Activated CD4-positive, CD25-positive, alpha-beta regulatory T cell treated with anti-CD3 and anti-CD28 coated beads, Interleukin-2, amount 50 U/mL, for 24 hours (primary cell): ENCODE measurements at places on chromosomes 6 and 20.
A peak's percentile ranks its signal among the peaks of the same experiment; 100 is the strongest.

- no peak for ATAC-seq
These were observed 8.5 kb upstream of the REPS1 start for GRCh38 chr6:138996524-138996923.

DNA sequence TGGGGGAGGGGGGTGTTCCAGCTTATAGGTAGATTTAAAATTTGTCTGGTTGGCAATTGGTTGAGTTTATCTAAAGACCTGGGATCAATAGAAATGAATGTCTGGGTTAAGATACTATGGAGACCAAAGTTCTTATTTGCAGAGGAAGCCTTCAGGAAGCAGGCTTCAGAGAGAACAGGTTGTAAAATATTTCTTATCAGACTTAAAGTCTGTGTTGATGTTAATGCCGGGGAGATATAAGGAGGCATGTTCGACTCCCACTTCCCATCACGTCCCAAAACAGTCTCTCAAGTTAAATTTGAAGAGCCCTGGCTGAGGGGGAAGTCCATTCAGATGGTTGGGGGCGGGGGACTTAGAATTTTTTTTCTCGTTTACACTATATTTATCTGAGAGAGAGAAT, 12.3 kb upstream of the BLCAP start:
- no peak for ATAC-seq

DNA sequence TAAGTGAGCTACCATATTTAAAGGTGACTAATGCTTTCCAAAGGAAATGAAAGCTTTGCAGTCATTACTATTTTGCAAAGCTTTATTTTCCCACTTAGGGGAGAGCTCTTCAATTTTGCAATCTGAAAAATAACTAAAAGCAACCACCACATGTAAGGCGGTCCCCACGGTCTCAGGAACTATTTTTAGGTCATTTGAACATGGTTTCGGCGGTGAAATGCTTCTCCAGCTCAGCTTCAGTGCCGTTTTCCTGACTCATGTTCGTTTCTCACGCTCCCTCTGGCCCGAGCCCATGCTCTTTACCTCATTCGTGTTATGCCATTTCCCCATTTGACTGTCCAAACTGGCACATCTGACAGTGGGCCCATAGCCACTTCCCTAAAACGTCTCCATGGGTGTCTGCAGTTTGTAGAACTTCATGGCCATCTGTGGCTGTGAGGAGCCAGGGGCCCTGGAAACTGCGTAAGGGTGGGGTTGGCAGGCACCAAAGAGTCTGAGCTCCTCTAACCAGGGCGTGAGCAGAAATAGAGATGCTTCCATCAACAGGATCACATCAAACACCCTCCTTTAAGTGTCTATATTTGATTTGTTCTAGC, 46.5 kb downstream of the ADTRP start:
- ATAC-seq = peak; percentile 59

- peak; percentile 55 for ATAC-seq
These were observed 93.7 kb downstream of the PSMB1 start for GRCh38 chr6:170459451-170459850.

- ATAC-seq = no peak
These were observed 27.0 kb downstream of the CLIC5 start for GRCh38 chr6:45988635-45989034.

- no peak for ATAC-seq
These were observed 104.3 kb downstream of the SULF2 start for GRCh38 chr20:47680804-47681529.

DNA sequence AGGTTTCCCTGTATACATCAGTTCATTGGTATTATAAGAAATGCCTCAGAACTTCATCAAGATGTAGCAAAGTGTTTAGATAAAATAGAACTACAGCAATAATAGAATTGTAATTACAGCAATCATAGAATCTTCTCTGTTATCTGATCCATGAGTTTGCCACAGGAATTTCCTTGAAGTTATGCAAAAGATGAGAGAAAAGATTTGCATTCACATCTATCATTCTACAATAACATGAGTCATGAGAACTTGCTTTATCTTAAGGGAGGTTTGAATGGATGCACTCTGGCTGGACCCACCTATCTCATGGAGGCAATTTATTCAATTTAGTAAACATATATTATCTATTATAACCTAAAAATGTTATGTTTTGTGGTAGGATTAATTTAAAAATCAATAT, 329.8 kb upstream of the EPHA7 start:
- no peak for ATAC-seq

DNA sequence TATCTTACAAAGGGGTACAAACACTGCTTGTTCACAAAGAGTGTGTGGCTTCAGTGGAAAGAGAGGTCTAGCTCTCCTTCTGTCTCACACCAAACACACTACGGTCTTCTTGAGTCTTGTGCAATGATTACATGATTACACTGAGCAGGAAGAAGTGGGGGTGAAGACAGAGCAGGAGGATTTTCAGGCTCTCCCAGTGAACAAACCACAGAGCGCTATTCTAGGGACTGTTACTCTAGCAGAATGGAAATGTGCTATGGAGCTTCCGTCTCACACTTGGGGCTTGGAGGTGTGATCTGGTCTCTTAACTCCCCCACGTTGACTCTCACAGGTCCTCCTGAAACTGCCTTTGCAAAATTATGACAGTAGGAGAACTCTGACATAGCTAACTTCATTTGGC, 203.4 kb downstream of the MYLK4 start:
- ATAC-seq = no peak

DNA sequence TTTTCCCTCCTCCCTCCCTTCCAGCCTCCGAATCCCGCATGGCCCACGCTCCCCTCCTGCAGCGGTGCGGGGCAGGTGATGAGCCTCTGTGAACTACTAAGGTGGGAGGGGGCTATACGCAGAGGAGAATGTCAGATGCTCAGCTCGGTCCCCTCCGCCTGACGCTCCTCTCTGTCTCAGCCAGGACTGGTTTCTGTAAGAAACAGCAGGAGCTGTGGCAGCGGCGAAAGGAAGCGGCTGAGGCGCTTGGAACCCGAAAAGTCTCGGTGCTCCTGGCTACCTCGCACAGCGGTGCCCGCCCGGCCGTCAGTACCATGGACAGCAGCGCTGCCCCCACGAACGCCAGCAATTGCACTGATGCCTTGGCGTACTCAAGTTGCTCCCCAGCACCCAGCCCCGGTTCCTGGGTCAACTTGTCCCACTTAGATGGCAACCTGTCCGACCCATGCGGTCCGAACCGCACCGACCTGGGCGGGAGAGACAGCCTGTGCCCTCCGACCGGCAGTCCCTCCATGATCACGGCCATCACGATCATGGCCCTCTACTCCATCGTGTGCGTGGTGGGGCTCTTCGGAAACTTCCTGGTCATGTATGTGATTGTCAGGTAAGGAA, at the start of gene OPRM1:
Gene OPRM1 (plus strand): TSS at position 10 of the 612 bp plus-strand sequence. CDS start 305 bp downstream, at position 315.
- no peak for ATAC-seq

DNA sequence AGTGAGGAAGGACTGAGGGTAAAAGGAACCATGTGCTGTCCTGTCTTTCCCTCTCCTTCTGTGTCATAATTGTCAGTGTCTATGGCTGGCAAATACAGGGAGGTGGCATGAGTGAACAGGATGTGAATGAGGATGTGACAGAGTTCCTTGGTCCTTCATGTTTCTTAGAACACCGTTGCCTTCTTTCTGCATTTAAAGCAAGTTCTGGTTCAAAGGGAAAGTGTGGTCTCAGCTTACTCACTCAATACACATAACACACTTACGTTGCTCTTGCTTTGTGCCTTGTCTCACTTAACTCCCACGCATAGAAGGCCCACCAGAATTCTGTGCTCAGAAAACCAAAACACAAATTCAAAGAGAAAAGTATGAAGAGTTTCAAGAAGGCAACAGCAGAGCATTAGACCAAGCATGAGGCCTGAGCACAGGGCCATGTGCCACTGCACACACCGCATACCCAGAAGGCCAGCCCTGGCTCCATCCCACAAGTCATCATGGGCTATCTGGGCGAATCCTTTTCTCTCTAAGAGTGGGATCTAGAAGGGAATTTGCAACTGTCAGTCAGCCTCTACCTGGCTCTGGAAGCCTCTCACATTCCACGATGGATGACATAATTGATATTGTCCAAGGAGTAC, 38.9 kb upstream of the SAYSD1 start:
- peak; percentile 77 for ATAC-seq

DNA sequence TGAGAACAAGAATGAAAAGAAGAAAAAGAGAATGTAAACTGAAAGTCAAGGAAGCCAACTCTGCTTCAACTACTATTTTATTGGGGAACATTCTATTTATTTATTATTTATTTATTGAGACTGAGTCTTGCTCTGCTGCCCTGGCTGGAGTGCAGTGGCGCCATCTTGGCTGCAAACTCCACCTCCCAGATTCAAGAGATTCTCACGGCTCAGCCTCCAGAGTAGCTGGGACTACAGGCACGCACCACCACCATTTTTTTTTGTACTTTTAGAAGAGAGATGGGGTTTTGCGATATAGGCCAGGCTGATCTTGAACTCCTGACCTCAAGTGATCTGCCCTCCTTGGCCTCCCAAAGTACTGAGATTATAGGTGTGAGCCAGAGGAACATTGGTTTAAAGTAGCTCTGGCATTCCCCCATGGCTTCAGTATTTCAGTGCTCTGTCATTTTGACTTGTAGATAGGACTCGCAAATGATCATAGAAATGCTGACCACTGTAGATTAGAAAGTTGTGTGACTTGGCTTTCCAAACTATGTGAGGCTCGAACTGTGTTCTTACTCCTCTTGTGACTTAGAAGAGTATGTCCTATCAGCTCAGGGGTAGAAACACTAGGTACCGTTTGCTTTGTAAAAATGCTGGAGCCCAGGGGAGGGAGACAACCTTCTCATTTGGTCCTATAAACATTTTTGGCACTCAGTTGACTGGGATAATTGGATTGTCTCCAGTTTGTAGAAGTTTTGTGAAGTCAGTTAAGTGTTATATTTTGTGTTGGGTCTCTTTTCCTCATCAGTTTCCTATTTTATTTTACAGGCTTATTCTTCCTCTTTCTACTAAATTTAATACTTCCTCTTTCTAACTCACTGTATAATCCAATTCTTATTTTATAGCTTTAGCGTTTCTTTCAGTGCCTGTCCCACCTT, 544.9 kb upstream of the CITED2 start:
- ATAC-seq = no peak

GRCh38 chr20:32473231-32474008, 111.7 kb downstream of the NOL4L start:
- no peak for ATAC-seq

- ATAC-seq = no peak
These were observed 898.8 kb downstream of the KIF16B start for GRCh38 chr20:15674253-15675060.

DNA sequence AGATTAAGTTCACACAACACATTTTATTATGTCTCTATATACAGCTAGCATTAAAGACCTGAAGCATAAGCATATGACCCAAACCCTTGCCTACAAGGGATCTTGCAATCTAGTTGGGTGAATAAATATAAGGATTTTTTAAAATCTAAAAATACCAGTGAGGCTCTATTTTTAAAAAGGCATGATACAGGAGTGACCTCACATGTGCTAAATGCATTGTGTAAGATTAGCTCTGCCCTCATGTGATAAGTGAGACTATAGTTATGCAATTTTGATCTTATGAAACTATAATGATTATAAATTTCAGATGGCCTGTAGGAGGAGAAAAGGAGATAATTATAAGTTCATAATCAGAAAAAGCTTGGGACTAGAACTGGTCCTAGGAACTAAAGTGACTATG, 451.0 kb upstream of the MAN1A1 start:
- no peak for ATAC-seq

DNA sequence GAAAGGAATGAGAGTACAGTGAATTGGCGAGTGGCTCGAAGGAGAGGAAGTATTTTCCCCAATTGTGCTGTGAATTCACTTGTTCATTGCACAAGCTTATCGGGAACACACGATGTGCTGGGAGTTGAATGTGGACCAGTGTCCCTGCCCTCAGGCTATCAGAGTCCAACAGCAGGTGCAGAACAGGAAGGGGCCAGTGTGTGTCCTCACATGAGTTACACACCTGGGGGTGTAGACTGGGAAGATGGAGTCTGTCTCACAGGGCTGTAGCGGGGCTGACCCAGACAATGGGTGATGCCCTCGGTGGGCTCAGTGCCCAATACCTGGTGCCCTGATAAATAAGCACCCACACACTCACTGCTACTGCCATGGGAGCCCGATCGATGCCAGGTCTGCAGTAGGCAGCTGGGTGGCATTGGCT, 14.4 kb downstream of the DUSP22 start:
- ATAC-seq = no peak

GRCh38 chr20:35617397-35618262, 2.0 kb downstream of the SPAG4 start:
- no peak for ATAC-seq

- ATAC-seq = no peak
These were observed 1.1 kb upstream of the BEND6 start for GRCh38 chr6:56953597-56954402.

- no peak for ATAC-seq
These were observed 38.2 kb downstream of the DTD1 start for GRCh38 chr20:18625907-18626655.

DNA sequence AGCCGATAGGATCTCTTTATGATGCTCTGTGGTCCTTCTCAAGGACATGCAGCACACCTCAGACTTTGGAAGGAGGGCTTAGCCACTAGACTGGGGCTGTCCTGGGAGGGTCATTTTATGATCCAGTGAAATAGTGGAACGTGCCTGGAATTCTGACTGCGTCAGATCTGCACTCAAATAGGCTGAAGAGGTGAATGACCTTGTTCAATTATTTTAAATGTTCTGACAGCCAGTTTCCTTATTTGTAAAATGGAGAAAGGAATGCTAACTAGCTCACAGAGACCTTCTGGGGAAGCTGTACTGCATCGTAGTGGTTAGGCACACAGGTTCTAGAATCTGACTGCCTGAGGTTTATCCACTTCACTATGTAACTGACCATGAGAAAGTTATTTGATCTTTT, 587.5 kb downstream of the MAFB start:
- ATAC-seq = no peak

GRCh38 chr6:82750556-82750955, 315.1 kb downstream of the UBE3D start:
- ATAC-seq = no peak

DNA sequence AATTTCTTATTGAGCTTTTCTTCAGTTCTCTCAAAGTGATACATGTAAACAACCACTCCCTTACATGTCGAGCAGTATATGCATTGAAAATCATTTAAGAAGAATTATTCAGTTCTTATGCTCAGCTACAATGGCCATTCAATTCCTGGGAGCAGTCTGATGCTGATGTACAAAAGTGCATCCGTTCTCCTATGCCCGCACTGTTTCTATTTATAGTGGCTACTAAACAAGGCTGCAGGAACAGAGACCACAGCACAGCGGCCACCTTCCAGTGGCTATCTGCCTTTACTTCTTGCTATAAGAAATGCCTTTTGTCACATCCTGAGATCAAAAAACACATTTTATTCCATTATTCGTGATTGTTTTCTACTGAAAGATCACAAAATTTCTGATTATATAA, 82.2 kb downstream of the FHL5 start:
- ATAC-seq = no peak

- ATAC-seq = no peak
These were observed 4.3 kb downstream of the AKAP7 start for GRCh38 chr6:131139599-131139998.

DNA sequence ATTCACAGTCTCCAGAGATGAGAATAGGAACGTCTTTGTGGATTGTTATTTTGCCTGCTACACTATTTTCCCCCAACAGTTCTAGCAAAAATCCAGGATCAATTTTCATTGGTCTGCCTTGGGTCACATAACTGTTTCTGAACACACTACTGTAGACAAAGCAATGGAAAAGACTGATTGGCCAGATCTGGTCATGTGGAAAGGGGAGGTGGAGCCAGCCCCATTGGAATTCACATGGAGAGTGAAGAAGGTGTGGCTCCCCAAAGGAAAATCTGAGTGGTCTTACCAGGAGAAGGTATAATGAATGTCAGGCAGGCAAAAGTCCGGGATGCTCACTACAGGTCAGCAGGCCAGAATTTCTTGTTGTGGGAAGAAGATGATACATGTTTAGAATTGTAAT, 9.5 kb upstream of the TP53RK start:
- ATAC-seq = no peak

- ATAC-seq = peak; percentile 19
These were observed 717 bp upstream of the ASF1A start for GRCh38 chr6:118893064-118893806.
